ENCODE measurements at places on chromosomes 6 and 20. TPM values are rescaled to one million over a fixed set of nuclear protein-coding genes. Genes with fewer than 3 reads are reported as not detected.

DNA sequence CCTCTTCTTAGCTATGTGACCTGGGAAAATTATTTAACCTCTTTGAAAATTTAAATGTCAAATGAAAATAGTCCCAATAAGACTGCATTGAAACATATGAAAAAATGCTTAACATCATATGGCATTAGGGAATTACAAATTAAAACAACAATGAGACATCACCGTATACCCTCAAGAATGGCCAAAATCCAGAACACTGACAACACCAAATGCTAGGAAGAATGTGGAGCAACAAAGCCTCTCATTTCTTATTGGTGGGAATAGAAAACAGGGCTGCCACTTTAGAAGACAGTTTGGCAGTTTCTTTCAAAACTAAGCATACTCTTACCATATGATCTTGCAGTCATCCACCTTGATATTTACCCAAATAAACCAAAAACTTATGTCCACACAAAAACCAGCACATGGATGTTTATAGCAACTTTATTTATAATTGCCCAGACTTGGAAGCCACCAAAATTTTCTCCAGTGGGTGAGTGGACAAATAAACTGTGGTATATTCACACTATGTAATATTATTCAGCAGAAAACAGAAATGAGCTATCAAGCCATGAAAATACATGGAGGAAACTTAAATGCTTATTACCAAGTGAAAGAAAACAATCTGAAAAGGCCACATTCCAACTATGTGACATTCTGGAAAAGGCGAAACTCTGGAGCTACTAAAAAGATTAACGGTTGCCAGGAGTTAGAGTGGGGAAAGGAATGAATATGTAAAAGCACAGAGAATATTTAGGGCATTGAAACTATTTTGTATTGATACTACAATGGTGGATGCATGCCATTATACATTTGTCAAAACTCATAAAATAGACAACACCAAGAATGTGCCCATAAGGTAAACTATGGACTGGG, 459.9 kb downstream of the GRIK2 start:
- DNase-seq = no peak

DNA sequence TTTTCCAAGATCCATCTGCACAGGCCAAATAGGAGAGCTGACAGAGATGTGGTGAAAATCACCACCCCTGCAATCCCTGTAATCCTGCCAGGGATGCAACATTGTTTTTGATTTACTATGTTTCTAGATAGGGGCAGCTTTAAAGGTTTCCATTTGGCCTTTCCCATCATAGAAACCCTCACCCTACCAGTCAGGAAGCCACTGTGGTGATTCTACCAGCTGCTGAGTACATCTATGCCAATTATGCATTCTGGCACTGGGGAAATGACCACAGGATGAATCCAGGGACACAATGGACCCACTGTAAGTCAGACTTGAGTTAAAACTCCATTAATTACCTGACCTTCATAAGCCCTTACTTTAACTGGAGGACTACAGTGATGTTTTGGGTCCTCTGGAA, 130.4 kb downstream of the TNFRSF21 start:
- DNase-seq = no peak

- DNase-seq = no peak
These were observed 78.0 kb upstream of the MPC1 start for GRCh38 chr6:166460473-166461437.

DNA sequence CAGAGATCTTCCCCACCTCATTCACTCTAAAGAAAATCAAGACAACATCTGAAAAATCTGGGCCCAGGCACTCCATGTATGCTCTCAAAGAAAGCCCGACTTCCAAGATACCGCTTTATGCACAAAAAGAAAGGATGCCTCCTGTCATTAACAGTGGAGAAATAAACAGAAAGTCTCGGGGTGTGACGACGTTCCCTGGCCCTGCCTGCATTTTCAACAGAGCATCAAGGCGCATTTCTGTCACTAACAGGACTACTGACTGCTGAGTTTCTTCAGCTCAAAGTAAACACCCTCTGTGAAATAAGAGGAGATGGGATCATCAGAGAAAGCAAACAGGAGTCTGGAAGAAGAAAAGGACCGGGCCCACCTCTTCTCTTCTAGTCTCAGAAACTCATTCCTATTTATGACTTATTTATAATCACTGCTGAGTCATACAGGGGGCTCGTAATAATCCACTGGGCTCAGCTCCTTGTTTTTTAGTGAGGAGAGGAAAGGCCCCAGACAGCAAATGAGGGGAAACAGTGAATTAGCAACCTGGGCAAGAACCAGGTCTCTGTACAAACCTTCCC, 99.7 kb downstream of the ZMYND8 start:
- no peak for DNase-seq

- no peak for DNase-seq
These were observed 36.4 kb downstream of the MYLK4 start for GRCh38 chr6:2714111-2714895.

Gene GABRR1
- not detected for total RNA-seq

Gene SLC16A10
- total RNA-seq = 13.4 TPM

Gene FOXA2
- total RNA-seq = not detected

Gene MOCS1
- total RNA-seq = 2.0 TPM

Gene MAP3K4
- total RNA-seq = 80.3 TPM
